ENCODE measurements at places on chromosomes 13 and 19. TPM values are rescaled to one million over a fixed set of nuclear protein-coding genes. Genes with fewer than 3 reads are reported as not detected.

DNA sequence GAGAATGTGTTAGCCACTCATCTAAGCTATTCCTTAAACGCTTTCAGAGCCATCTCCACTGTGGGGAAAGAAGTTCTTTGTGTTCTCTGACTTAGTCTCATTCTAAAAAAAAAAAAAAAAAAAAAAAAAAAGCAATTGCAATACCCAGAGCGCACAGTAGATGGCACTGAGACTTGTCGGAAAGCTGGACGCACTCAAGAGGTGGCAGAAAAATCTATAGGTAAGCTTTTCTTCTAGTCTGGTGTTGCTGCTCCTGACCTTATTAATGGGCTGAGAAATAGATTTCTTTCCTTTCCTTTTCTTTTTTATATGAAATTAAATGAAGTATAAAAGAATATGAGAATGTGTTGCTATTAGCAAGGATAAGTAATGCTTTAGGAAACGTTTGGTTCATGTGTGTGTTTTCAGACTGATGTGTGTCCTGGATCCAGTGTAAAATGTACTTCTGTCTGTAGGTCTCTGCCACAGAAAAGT lies 4.7 kb upstream of the GJB2 start:
- no peaks in the 10 kb centered on the region for H3K36me3 ChIP-seq
- H3K27me3 ChIP-seq, result peaks cover 17% of the 10 kb centered on the region
- peak overlapping the region; percentile 30 for H3K4me3 ChIP-seq
- peaks cover 7% of the 10 kb centered on the region for H3K4me1 ChIP-seq

DNA sequence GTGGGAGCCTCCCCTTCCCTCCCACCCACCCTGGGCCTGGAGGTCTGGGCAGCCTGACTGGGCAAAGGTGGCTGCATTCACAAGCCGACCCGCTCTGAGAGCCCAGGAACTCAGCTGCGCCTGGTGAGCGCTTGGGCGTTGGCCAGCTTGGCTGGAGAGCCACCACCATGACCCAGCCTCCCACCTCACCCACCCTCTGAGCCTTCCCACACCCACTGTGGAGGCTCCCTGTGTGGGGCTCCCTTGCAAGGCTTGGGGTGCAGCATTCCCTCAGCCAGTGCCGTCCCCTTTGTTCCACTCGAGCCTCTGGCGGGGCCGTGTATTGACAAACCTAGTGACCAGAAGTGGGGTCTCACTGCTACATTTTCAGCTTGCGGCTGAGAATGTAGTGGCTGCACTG lies 15.0 kb upstream of the QTRT1 start:
- no peak overlapping the region for H3K27ac ChIP-seq
- H3K4me3 ChIP-seq, result no peak overlapping the region
- peaks cover 94% of the 10 kb centered on the region for H3K36me3 ChIP-seq
- no peaks in the 10 kb centered on the region for H3K4me1 ChIP-seq

DNA sequence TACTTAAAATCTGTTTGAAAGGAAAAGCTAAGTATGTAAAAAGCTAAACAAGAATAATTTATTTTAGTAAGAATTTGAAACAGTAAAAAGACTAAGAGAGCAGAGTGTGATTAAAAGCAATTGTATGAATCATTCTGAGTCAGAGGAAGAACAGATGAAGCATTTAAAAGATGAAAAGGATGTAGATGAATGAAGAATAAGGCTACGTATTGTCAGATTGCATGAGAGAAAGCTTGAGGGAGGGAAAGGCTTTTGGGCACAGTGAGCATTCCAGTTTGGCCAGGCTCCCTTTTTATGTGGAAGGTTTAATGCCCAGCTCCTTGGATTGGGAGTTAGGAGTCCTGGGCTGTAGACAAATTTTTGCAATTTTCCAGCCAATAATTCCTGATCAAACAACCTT lies 117.7 kb downstream of the FREM2 start:
- no peak overlapping the region for H3K27ac ChIP-seq
- no peak overlapping the region for H3K4me3 ChIP-seq
- no peak for DNase-seq
- H3K27me3 ChIP-seq, result no peaks in the 10 kb centered on the region
- no peaks in the 10 kb centered on the region for H3K4me1 ChIP-seq
- H3K36me3 ChIP-seq, result no peaks in the 10 kb centered on the region

GRCh38 chr19:47820410-47820809 lies 1.3 kb upstream of the CRX start:
- no peak overlapping the region for H3K27ac ChIP-seq
- H3K4me1 ChIP-seq, result no peaks in the 10 kb centered on the region
- no peaks in the 10 kb centered on the region for H3K36me3 ChIP-seq

DNA sequence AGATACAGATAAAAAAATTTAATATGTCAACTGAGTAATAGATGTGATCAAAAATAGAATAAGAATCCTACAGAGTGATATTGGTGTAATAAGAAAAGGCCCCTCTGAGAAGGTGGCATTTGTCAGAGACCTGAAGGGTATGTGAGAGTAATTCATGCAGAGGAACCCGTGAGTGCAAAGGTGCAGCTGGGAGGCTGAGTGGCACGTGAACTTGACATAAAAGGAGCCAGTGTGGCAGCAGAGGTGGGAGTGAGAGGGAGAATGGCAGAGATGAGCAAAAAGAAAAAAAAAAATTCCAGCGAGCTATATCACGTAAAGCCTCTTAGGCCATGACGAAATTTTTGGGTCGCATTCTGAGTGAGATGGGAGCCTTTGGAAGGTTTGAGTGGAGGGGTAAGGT lies 588.9 kb downstream of the KCTD12 start:
- no peak overlapping the region for H3K4me3 ChIP-seq
- H3K27me3 ChIP-seq, result no peaks in the 10 kb centered on the region
- no peaks in the 10 kb centered on the region for H3K36me3 ChIP-seq
- H3K4me1 ChIP-seq, result peaks cover 13% of the 10 kb centered on the region
- DNase-seq, result no peak

- H3K36me3 ChIP-seq, result peaks cover 6% of the 10 kb centered on the region
- DNase-seq, result no peak
- H3K4me3 ChIP-seq, result no peak overlapping the region
- no peaks in the 10 kb centered on the region for H3K27me3 ChIP-seq
- no peak overlapping the region for H3K27ac ChIP-seq
These were observed 5.8 kb upstream of the ERCC2 start for GRCh38 chr19:45376045-45376724.

DNA sequence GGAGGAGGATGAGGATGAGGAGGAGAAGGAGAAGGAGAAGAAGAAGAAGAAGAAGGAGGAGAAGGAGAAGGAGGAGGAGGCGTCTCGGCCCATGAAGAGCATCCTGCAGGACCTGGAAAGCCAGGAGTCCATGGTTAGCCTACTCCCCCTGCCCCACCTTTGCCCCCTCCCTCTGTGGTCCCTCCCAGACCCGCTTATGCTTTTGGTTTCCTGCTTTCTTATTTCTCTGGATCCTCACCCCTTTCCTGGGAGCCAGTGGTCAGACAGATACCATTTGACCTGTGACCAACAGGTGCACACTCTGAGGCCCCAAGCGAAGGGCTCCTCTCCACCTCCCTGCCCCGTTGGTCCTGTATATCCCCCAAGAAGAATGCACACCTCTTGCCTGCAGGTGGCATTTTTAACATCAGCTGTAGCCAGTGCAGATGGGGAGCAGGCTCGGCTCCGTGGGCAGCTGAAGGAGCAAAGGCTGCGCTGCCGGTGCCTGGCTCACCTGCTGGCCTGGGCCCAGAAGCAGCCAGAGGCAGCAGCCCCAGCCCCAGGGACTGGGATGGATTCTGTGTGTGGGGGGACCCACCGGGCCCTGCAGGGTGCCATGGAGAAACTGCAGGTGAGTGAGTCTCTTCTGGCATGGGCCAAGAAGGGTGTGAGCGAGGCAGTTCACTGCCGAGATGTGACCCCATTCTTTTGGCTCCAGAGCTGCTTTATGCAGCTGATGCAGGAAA lies 32.1 kb upstream of the ZNF492 start:
- no peaks in the 10 kb centered on the region for H3K27me3 ChIP-seq
- H3K27ac ChIP-seq, result no peak overlapping the region
- no peak overlapping the region for H3K4me3 ChIP-seq
- DNase-seq, result peak; percentile 34
- H3K36me3 ChIP-seq, result no peaks in the 10 kb centered on the region

DNA sequence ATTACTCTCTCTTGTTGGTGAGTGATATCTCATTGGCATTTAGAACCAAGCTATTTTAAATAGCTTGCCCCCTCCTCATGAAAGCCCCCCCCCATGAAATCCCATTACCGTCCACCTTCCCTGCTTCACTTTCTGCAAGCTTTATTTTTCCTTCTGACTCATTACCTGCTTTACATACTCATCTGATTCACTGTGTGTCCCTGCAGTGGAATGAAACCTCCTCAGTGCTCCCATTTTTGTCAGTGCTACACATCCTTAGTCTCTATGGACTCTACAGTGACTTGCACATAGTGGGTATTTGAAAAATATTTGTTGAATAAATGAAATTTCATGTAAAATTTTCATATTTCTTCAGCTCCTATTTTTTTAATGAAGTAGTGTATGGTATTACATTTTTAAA lies 62.3 kb downstream of the DOCK9 start:
- no peaks in the 10 kb centered on the region for H3K4me1 ChIP-seq
- H3K36me3 ChIP-seq, result peaks cover 12% of the 10 kb centered on the region
- H3K27me3 ChIP-seq, result no peaks in the 10 kb centered on the region
- no peak for DNase-seq

PGLYRP2 gene
- total RNA-seq, result not detected
